Parietal lobe (tissue), 2 donors: ENCODE measurements at places on chromosomes 5 and 9. TPM values are rescaled to one million over a fixed set of nuclear protein-coding genes. Genes with fewer than 3 reads are reported as not detected.

The TLX3 gene
- total RNA-seq = not detected

The QSOX2 gene
- 13.8 TPM for total RNA-seq

The ARSI gene
- total RNA-seq = not detected

The LCN15 gene
- total RNA-seq = not detected

The SPATA31C2 gene
- total RNA-seq = not detected

The HSD17B4 gene
- total RNA-seq = 190 TPM

The LAMC3 gene
- total RNA-seq = 2.2 TPM
